ENCODE measurements at places on chromosomes 7 and 10.
A peak's percentile ranks its signal among the peaks of the same experiment; 100 is the strongest.

DNA sequence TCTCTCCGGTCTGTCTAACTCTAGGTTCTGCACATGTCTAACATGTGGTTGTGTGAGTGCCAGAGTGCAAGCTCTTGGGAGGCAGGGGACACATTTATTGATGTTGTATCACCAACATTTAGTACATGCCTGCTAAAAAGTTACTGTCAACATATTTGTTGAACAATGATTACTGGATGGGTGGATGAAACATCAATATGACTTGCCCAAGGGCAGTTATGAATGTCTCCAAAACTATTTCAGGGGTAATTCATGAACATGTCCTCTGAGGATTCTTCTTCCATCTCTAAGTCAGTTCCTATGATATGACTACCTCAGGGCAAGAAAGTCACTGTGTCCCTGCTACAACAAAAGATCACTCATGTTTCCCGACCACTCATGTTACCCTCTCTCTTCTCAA is 91.3 kb upstream of the STEAP1B start:
- ATAC-seq: no peak

GRCh38 chr7:11332186-11332864 is 358.7 kb downstream of the PHF14 start:
- ATAC-seq: peak; percentile 80

DNA sequence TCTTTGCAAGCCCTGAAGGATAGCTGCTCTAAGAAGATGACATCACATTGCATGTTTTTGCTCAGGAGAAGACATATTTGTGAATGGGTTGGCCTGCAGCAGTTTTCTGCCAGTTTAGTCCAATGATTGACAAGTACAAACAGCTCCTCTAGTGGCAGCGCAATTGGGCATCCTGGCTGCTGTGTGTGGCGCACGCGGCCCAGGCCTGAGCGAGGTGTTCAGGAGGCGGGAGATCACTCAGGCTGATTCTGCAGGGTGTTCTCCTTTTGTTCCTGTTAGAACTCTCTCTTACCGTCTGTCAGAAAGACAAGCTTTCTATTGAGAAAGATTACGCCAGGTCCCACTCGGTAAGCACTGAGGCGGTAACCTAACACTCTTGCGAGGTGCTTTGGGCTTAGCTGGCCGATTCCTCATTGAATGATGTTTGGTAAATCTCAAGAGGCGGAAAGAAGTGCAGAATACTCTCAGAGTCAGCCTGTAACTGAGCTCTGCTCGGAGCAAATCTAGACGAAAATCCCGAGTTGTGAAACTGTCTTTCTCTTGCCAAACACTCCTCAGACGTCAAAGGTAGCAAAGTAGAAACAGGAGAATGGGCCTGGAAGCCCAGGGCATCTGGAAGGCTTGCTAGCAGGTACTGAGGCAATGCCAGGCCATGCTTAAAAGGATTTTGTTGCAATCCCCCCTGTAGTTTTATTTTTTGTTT is 219.2 kb upstream of the BMPER start:
- ATAC-seq: no peak

- ATAC-seq: no peak
Observed at GRCh38 chr7:55172161-55172560, 153.3 kb downstream of the EGFR start.

GRCh38 chr7:105173586-105173985 is 159.6 kb downstream of the KMT2E start:
- ATAC-seq: no peak

GRCh38 chr10:31768467-31768866 is 160.2 kb downstream of the ARHGAP12 start:
- no peak for ATAC-seq

DNA sequence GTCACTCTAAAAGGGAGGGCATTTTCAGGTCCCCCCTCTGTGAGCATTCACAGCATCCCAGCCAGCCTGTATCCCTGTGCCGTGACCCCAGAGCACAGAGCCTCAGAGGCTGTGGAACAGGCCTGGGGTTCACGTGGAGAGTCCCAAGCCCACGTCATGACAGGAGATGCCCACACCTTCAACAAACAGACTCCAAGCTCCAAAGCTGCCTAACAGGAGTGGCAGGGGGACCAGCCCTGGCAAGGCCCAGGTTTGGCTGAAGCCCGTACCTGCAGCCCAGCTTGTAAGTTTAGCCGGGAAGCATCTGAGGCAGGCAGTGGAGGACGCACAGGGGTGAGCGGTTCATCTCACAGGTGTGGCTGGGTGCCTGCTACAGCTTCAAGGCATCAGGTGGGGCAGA is 33.5 kb downstream of the LHPP start:
- no peak for ATAC-seq

DNA sequence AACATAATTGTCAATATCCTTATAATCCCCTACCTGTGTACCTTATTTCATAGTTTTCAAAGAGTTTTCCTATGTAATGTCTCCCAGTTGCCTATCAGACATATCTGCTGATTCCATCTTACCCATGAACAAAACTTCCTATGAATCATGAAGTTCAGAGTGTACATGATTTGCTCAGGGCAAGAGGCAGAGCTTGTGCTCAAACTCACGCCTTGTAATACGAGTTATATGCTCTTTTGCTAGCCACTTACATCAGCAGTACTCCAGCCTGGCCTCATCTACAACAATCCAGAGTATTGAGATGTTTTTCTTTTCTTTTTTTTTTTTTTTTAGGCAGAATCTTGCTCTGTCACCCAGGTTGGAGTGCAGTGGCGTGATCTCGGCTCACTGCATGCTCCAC is 11.8 kb downstream of the PKD2L1 start:
- no peak for ATAC-seq

GRCh38 chr10:10233229-10233628 is 784.4 kb upstream of the CELF2 start:
- no peak for ATAC-seq

GRCh38 chr7:85521108-85521694 is 334.3 kb upstream of the SEMA3D start:
- no peak for ATAC-seq

DNA sequence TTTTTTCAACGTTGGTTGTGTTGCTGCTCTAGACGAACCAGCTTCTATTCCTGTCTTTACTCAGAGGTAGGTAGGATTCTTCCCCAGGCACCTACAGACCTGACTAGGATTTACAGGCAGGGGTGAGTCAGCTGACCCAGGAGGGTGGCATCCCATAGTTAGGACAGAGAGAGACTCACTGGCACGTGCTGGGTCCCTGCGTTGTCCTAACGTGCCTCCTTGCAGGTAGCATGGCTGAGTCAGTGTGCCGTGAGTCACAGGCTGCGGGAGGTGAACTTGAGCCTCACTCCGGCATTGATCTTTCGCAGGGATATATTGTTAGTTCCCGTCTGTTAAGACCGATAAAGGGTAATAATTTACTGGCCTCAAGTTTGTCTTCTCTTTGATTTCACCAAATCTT is 96.5 kb downstream of the PFKFB3 start:
- ATAC-seq: no peak

DNA sequence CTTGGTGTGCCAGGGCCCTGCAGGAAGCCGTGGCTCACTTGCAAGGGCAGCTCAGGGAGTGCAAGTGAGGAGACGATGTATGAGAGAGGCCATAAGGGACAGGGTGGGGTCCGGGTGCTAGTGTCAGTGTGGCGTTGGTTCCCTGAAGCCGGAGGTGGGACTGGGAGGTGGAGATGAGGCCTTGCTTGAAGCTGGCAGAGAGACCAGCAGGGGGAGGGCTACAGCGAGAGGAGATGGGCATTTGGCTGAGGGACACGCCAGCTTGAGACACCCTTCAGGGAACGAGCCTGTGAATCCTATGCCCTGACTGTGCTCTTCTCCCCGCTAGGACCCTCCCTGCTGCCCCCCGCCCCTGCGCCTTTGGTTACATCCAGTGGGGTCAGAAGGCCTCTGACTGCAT is 529.1 kb downstream of the TCERG1L start:
- ATAC-seq: no peak

DNA sequence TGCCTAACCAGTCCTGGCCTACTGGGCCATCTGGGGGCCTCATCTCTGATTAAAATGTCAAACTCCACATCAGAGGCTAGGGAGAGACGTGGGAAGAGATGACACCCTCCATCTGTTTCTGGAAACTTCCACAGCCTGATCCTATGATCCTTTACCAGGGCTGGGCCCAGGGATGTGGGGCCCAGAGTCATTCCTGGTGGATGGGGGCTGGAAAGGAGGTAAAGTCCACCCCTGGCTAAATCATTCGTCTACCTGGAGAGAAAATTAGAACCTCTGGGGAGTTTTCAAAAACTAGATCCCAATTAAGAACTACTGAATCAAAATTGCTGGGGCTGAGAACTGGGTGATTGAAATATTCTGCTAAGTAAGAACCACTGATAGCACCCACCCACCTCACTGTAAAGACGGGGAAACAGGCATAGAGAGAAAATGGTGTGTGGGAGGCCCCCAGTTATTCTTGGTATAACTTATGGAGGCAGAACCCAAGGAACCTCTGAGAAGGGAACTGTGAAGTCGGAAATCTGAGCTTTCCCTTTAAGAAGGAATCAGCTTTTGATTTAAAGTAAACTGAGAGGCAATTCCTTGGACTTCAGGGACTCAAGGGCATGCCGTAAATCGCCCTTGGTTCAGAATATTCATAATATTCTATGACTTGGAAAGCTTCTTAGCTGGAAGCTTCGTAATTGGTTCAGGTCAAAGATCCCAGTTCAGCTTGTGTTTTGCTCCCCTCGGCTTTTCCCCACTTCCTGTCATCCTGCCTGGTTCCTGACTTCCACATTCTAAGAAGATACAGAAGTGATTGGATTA is 53.1 kb downstream of the PRKAG2 start:
- ATAC-seq: no peak

GRCh38 chr7:135943134-135943879 is 33.9 kb downstream of the MTPN start:
- no peak for ATAC-seq

- no peak for ATAC-seq
Observed at GRCh38 chr7:129197771-129198170, 9.3 kb downstream of the SMO start.

GRCh38 chr7:7176406-7177043 is 5.8 kb upstream of the C1GALT1 start:
- ATAC-seq: no peak

All from stimulated activated memory B cell treated with anti-CD40 and anti-IgM and Interleukin-4, amounts not matched to agents 10 μg/mL and 1 μg/mL and 100 μg/mL, for 72 hours (primary cell).